Mucosa of descending colon (tissue), 3 donors: ENCODE measurements at places on chromosomes 2 and 18. TPM values are rescaled to one million over a fixed set of nuclear protein-coding genes. Genes with fewer than 3 reads are reported as not detected.

GRCh38 chr2:17857021-17857420 lies 21.4 kb upstream of the KCNS3 start:
- no peak for DNase-seq

The CD207 gene
- total RNA-seq: not detected

The NDUFV2 gene
- 199 TPM for total RNA-seq

The TTC27 gene
- 10.2 TPM for total RNA-seq

The B4GALT6 gene
- 7.8 TPM for total RNA-seq

GRCh38 chr2:10757814-10758286 lies 36.4 kb downstream of the ATP6V1C2 start:
- DNase-seq: peak; percentile 11

The ANKRD30BL gene
- total RNA-seq: not detected
